SW 1271 (cell line): ENCODE measurements at places on chromosomes 2 and 18.
A peak's percentile ranks its signal among the peaks of the same experiment; 100 is the strongest.

DNA sequence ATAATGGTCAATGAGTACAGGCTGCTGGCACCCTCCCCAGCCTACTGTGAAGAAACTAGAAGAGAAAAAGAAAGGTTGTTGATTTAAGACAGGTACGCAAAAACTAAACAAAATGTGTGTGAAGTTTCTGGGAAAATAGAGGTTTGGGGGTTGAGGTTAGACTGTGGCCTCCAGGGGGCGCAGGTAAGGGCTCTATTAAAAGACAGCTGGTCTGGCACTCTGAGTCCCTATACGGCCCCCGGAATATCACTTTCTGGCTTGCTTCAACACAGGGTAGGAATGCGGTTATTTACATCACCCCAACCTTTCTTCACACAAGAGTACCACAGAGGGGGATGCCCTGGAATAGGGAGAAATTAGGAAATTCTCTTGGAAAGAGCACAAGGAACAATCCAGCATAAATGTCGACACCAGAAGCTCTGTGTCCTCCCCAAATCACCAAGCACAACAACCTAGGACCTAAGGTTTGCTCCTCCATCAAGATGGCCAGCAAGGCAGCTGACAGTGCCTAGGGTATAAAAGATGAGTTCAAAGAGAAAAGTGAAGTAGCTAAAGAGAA is 480.8 kb upstream of the KLHL29 start:
- DNase-seq: peak; percentile 13

GRCh38 chr18:4581966-4582365 is 126.9 kb upstream of the DLGAP1 start:
- no peak for DNase-seq

GRCh38 chr2:218437969-218438368 is 19.0 kb downstream of the VIL1 start:
- DNase-seq: no peak

DNA sequence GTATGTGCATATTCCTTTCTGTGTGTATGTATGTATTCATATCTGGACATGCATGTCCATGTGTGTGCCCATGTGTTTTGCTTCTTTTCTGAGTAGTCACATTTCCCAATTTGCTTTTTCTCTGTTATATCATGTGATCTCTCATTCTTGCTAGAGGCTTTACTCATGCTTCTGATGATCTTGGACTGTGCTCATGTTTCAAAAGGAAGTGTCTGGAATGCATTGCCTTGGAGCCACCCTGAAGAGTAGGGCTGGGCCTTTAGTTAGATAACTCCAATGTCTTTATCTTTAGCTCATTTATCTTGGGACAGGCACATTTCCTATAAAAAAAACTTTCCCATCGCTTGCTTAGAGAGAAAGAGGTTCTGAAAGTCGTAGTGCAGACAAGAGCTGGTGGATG is 859.2 kb downstream of the CNTNAP5 start:
- DNase-seq: no peak

- DNase-seq: no peak
Measured at GRCh38 chr2:20675701-20676352, 8.9 kb downstream of the GDF7 start.

- DNase-seq: peak; percentile 60
Measured at GRCh38 chr2:121860033-121860757, 104.7 kb downstream of the TSN start.

GRCh38 chr2:232315923-232316299 is 62.6 kb upstream of the ALPP start:
- DNase-seq: no peak

- DNase-seq: no peak
Measured at GRCh38 chr2:235257590-235257989, 236.3 kb upstream of the AGAP1 start.

- no peak for DNase-seq
Measured at GRCh38 chr2:200321780-200322534, 15.5 kb downstream of the SPATS2L start.

DNA sequence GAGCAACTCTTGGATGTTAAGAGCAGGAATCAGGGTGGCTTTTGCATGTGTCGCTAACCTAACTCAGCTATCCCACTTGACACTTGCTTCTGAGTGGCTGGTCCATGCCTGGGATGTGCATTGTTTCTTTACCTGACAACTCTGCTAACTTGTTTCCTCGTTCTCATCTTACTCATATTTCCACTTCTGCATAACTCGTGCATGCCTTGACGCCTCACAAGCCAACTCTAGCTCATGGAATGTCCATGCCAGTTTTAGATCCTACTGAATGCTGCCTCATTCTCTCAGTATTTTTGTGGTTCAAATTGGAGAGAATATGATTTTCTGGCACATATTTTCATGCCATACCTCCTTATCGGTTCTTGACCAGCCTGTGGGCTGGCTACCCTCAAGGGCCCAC is 52.5 kb downstream of the CDCA7 start:
- no peak for DNase-seq

- DNase-seq: no peak
Measured at GRCh38 chr2:203338322-203338721, 10.1 kb downstream of the ABI2 start.

- DNase-seq: no peak
Measured at GRCh38 chr2:150459281-150459680, 28.2 kb downstream of the RND3 start.

DNA sequence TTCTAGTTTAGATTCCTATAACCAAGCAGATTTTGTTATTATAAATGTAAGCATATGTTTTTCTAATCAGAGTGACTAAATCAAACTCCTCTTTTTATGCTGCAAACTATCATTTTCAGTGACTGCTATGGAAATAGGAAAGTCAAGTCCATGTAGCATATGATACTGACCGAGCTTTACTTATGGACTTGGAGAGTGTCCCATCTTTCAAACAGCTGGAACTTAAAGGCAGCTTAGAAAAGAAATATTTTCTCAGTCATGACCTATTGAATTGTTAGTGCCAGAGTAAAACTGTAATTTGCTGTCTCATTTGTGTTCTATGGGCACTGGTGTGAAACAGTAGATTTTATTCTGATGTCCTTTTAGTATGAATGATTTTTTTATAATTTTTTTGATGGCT is 76.7 kb downstream of the PHLPP1 start:
- no peak for DNase-seq

DNA sequence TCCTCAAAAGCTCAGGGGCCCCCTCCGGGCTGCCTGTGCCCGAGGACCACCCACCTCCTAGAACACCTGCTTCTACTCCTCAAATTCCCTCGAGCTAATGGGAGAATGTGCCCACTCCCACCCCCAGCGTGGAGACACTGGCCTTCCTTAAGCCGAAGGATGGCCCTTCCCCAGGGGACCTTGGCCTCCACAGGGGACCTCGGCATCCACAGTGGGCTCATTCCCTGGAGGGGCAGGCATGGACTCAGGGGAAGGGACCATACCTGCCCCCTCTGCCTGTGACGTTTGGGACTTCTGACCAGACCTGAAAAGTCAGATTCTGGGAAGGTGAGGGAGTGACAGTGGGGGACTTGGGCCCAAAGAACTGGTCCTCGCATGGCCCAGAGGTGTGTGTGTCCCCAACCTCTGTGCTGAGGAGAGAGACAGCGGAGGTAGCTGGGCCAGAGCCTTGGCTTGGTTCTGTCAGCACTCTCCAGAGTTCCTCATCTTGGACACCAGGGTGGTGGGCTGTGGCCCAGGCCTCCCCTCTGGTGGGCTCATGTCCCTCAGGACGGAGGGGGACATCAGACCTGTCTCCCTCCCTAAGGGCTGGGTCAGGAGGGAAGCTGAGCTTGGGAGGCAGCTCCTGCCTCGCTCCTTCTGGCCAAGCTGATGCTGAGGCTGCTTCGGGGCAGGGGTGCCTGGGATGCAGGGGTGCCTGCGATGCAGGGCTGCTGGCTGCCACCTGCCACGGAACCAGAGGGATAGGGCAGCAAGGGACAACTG is 240.4 kb downstream of the HAUS1 start:
- DNase-seq: no peak

DNA sequence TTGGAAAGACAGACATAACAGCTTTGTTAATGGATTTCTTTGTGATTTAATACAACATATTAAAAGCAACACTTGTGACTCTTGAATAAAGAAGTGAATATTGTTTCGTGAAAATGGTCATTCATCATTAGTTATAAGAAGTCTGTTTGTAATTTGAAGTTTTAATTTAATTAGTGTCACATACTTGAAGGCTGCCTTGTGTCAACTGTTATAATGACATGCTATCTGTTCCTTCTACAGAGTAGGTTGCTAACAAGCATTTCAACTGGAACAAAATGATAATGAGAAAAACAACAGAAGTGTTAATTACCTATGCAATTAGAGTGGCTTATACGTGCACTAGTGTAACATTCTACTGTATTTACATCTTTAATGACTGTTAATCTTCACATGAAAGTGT is 624.7 kb downstream of the LRP1B start:
- no peak for DNase-seq

DNA sequence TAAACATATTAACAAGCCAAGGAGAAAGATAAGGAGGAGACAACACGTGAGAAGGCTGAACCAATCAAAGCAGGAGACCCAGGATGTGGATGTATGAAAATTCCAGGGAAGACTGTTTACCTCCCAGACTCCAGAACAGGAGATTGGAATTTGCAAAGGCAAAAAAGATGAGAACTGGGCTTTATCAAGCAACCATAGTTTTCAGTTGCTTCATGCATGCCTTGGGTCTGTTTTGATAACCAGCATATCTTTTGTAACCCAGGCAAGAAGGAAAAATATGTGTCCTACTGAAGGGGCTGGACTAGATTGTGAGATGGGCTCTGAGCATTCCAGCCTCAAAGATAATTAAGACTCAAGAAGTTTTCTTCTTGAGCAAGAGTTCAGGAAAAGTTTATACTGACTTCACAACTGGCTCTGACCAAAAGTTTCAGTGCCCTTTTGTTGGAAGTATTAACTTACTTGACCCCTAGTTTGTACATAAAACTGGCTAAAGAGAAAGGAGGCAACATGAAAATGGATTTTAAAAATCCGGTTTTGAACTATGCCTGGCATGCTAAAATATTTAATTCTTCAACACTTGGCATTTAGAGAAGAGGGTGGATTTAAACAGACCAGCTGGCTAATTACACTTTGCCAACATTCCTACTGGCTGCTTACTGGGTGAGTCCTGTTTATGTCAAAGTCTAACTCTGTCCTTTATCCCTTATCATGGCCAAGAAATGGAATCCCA is 79.3 kb upstream of the CD28 start:
- no peak for DNase-seq

DNA sequence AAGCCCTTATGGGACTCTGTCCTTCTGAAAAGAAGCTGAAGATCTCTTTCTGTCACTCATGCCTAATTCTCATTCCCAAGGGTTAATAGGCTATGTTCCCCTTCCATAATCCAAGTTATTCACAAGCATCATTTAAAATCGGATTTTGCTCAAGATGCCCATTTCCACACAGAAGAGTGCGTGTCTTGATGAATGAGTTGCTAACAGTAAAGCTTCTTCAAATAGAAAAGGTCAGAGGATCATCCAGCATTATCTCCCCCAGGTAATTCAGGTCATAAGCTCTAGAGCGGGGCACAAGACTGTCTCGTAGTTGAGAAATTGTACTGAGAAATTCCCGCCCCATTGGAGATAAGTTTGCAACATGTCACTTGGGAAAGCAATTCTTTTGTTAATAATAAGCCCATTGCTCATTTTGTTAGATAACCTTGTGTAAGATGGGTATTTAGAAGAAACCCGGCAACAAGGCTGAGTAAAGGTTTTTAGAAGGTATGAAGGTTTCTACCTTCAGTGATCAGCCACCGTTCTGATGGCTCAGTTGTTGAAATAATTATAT is 290.7 kb upstream of the EPAS1 start:
- no peak for DNase-seq

- DNase-seq: peak; percentile 40
Measured at GRCh38 chr2:27960237-27960912, 69.8 kb downstream of the BABAM2 start.

GRCh38 chr2:200905618-200906296 is 16.6 kb downstream of the NIF3L1 start:
- peak; percentile 73 for DNase-seq
